ENCODE measurements at places on chromosomes 4 and X.

DNA sequence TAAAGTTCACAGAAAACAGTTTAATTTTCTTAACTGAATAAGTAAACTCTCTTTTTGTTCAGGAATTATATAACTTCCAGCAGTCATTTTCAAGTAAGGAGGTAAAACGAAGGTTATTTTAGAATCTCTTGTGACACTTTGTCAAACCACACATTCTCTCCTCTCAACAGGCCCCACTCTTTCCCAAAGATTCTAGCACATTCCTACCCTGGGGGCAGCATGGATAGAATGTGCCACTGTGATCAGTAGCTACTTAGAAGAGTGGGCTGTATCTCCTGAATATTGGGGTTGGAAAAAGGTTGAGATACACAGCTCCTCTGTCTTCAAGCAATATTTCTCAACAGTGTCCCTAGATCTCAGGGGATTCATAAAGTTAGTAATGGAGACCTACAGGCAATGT is 157.6 kb downstream of the EMCN start:
- DNase-seq: no peak

DNA sequence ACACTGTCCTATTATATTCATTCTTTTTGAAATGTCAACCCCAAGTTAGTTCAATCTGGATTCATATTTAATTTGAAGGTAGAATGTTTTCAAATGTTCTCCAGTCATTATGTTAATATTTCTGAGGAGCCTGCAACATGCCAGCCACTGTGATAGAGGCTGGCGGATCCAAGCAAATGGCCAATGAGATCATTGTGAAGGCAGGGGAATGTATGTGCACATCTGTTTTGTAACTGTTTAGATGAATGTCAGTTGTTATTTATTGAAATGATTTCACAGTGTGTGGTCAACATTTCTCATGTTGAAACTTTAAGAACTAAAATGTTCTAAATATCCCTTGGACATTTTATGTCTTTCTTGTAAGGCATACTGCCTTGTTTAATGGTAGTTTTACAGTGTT is 1.6 kb downstream of the CXCL1 start:
- no peak for DNase-seq

- no peak for DNase-seq
Measured at GRCh38 chr4:18798123-18798522, 776.6 kb upstream of the LCORL start.

DNA sequence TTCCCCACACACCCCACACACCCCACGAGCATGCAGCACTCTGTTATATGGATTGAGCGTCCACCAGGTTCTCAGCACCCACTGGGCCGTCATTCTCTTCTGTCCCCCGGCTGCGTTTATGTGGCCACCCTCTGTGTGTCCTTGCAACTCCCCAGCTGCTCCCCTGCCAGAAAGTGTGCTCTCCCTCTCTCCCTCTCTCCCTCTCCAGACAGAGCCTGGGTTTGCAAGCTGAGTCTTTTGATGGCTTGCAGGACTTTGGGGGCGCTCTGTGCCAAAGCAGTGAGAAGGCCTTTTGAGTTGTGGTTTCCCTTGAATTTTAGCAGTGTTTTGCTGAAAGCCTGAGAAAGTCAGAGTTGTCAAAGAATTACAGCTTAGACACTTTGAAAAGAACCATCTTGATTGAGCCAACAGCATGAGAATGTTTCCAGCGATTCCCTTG is 173.5 kb downstream of the DCLK2 start:
- no peak for DNase-seq

DNA sequence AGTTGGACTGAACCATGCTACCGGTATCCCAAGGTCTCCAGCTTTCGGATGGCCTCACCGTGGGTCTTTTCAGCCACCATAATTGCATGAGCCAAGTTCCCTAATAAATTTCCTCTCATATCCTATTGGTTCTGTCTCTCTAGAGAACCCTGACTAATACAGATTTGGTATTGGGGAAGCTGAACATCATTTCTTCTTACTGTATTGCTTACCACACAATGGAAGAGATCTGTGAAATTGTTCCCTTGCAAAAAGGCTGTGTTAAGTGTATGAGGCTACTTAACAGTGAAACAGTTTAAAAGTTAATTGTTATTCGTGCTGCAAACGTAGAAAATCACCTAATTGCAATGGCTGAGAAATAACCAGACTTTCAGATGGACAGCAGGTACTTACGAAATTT is 34.0 kb downstream of the PLAC8 start:
- no peak for DNase-seq

DNA sequence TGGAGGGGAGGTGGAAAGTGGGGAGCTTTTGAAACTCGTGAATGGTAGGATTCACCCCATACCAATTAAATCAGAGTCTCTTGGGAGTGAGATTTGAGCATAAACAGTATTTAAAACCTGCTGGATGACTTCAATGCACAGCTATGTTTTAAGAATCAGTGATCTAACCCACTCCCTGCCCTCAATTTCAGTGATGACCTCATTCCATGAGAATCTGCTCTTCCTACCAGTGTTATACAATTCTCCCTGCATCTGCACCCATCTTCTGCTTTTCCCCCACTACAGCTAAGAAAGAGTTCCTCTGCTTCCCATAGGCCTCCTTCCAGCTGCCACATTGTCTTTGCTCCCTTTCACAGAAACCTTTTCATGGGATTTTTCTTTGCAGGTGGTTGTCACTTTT is 18.3 kb upstream of the H2AZ1 start:
- no peak for DNase-seq

DNA sequence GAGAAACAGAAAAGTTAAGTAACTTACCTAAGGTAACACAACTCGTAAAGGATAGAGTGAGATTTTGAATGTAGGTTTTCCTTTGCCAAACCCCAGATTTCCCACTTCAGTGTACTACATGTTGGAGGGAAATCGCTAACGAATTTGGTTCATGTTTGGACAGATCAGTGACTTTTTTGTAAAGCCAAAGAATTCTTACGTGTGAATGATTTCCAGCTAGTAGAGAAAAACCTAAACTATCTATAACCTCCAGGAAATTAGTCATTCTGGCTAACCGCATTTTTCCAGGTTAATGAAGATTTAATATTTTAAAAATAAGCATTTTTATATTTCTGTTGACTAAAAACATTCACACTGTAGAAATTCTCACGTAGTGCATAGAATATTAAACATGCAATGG is 7.2 kb downstream of the TENM3 start:
- DNase-seq: no peak

- DNase-seq: no peak
Measured at GRCh38 chr4:178681871-178682270, 1239.6 kb upstream of the AGA start.

GRCh38 chr4:86278126-86278525 is 81.7 kb downstream of the MAPK10 start:
- DNase-seq: no peak

GRCh38 chr4:99054428-99054994 is 34.1 kb downstream of the ADH5 start:
- DNase-seq: no peak

DNA sequence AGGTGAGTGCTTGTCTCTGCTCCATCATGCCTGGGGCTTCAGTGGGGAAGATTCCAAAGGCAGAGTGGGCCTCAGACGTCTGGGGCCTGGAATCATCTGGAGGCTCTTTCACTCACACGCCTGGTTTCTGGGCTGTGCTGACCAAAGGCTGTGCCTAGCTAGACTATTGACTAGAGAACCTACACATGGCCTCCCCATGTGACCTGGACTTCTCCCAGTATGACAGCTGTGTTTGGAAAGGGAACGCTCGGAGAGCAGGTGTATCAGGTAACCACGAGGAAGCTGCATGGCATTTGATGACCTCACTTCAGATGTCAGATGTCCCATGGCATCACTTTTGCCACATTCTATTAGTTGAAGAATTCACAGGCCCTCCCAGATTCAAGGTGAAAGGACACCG is 51.0 kb downstream of the ADGRL3 start:
- DNase-seq: no peak

GRCh38 chrX:31223817-31224216 is 152.0 kb upstream of the FTHL17 start:
- no peak for DNase-seq

DNA sequence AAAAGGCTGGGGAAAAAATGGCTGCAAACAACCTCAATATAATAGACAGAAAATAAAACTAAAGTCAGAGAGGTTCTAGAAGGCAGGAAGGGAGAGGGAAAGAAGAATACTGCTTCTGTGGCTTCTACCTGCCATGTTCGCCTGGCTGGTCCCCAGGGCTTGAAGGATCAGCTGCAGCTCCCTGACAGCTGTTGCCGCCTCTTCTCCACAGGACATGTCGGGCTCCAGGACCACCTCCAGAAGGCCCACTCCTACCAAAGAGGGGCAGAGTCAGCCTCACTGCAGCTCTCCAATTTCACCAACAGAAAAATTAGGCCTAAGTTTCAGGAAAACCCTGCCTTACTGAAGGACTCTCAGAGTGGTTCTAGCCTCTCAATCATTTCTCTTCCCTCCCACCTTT is 44.9 kb downstream of the GATB start:
- no peak for DNase-seq
